ENCODE measurements at places on chromosomes 6 and 20.
A peak's percentile ranks its signal among the peaks of the same experiment; 100 is the strongest.

DNA sequence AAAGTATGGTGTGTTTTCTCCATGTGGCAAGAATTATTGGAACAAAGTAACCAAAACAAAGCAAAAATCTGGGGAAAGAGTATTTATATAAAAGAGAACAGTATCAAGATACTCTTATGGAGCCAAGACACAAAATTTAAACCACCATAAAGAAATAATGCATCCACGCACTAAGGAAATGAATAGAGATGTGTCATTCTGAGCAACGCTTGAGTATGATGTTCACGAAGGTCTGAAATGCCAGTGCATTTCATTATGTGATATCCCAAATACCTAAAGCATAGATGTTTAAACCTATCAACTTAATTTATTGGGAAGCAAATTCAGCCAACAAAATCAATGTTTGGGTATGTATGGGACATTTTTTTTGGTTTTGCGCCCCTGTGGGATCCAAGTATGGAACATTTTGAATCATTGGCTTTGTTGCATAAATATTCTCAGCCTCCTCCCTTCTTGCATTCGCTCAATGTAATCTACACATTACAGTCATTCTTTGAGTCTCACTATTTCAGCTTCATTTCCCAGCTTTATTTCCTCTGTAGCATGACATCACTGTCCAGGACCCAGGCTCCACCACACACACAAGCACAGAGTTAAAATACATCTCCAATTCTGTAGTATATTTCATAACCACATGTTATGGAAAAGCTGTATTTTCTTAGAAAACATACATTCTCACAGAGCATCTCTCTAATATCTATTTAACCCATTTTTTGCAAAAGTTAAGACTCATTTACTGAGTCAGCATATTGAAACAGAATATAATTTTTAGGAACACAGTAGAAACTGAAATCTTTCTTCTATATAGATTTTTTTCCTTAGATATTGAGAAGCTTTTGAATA is 11.6 kb upstream of the MOXD1 start:
- no peak for DNase-seq

GRCh38 chr20:46270977-46271744 is 37.1 kb downstream of the CDH22 start:
- no peak for DNase-seq

GRCh38 chr20:63215101-63216040 is 560 bp downstream of the YTHDF1 start:
- no peak for DNase-seq

DNA sequence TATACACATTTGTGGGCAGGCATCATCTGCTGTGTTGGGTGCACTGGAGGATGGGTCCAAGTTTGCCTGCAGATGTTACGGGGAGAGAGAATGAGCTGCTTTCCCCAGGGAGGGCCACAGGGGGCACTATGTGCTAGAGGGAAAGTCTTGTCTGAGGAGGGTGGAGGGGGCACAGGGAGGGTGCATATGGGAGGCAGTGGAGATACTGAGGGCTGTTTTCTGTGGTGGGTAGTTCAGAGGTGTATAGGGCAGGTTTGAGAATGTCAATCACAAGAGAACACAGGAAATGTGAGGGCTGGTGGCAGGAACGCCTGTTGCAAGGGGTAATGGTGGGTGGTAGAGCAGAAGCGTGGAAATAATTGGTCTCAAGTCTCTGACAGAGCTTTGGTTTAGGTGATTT is 7.7 kb upstream of the PTPRA start:
- DNase-seq: no peak

GRCh38 chr20:13251904-13252297 is 30.8 kb downstream of the ISM1 start:
- DNase-seq: no peak

GRCh38 chr6:70314296-70314695 is 11.4 kb upstream of the COL9A1 start:
- peak; percentile 4 for DNase-seq

- DNase-seq: no peak
These were observed 81.6 kb downstream of the PSMG4 start for GRCh38 chr6:3340358-3340802.

DNA sequence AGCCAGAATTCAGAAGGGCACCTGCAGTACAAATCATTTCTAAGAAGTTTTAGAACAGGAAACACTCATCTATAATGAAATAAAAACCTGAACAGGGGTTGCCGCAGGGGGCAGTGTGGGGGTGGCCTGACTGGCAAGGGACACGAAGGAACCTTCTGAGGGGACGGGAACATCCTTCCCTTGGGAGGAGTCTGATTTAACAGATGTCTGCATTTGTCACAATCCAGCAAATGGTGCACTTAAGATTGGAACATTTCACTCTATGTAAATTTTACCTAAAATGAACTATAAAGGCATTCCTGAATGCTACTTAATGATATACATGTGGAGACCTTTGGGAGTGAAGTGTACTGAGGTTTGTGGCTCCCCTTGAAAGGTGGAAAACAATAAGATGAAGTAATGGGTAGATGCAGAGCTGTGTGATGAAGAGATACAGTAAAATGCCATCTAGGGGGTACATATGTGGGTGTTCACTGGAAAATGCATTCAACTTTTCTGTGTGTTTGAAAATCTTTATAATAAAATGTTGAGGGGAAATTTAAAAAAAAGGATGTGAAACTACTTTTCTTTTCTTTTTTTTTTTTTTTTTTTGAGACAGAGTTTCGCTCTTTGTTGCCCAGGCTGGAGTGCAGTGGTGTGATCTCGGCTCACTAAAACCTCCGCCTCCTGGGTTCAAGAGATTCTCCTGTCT is 89.5 kb downstream of the SNX5 start:
- DNase-seq: no peak

DNA sequence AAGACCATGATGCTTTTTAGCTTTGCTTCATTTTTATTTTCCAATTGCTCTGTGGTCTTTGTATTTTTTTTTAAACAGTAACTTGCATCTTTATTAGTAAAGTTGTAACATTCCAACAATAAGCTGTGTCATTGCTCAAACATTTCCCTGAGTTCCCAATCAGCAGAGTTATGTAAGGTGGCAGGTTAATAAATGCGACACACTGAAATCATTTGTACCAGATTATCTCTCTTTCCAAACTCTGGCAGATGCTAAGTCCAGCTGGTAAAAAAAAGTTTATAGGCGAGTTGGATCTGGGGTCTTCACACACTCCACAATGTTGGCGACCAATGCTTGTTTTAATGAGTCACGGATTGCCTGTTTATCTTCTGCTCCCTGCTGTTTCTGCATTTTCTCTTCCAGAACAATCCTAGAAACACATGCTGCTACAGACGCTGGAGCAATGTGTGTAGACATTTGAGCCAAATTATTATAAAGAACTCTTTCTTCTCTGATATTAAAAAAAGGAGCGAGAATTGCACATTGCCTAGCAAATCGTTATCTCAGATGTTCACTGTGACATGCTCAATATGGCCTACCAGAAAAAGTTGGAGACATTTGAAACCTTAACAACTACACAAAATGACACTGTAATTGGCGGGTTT is 113.6 kb upstream of the IFNGR1 start:
- DNase-seq: no peak

Data from hypothalamus (tissue), 51 donors.